Posterior cingulate gyrus (tissue), 11 donors: ENCODE measurements at places on chromosomes 16 and 17.

- DNase-seq: no peak
Observed at GRCh38 chr16:9035996-9036395, 55.4 kb upstream of the HAPSTR1 start.

DNA sequence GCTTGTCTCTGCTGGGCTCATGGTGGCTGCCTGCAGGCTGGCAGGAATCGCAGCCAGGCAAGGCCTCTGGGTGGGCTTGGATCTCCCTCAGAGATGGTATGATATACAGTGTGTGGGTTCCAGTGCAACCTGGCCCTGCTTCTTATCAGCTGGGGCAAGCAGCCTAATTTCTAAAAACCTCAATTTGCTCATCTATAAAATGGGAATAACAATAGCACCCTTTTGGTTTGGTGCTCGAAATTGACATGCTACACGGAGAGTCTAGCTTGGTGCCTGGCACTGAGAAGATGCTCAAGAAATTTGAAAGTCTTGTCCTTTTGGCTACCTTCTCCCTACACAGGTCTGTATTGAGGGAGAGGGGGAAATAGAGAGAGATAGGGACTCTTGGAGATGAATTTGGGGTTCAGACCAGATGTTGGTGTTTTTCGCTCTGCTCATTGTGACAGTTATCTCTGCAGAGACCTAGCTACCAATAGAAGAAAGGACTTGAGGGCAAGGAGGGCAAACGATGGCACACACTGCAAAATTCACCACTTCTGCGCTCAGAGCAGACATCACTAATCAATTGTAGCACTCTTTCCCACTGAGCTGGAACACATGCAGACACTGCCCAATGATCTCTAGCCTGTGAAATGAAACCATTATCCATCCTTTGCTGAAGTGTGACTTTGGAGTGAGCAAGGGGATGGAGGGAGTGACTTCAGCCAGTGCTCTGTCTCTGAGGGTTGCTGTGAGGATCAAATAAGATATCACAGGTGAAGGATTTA, 15.6 kb downstream of the BEAN1 start:
- no peak for DNase-seq

DNA sequence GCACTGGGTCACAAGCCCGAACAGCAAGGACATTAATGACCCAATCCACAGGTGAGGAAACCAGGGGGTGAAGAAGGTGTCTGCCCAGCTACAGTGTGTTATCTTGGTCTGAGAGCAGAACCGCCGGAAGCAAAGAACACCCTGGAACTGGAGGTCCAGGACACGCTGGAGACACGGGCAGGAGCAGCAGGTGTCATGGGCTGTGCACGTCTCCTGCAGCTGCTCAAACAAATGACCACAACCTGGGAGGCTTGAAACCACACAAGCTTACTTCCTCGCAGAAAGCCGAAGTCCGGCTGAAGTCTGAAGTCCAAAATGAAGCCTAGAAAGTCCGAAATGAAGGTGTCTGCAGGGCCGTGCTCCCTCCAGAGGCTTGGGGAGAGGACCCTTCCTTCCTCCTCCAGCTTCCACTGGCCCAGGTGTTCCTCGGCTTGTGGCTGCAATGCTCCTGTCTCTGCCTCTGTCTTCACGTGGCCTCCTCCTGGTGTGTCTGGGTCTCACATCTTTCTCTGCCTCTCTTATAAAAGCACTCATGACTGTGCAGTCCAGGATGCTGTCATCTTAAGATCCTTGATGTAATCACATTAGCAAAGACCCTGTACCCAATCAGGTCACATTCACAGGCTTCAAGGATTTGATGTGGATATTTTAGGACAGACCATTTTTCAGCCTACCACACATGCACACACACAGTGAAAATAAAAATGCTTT, 351.2 kb downstream of the C16orf95 start:
- no peak for DNase-seq

DNA sequence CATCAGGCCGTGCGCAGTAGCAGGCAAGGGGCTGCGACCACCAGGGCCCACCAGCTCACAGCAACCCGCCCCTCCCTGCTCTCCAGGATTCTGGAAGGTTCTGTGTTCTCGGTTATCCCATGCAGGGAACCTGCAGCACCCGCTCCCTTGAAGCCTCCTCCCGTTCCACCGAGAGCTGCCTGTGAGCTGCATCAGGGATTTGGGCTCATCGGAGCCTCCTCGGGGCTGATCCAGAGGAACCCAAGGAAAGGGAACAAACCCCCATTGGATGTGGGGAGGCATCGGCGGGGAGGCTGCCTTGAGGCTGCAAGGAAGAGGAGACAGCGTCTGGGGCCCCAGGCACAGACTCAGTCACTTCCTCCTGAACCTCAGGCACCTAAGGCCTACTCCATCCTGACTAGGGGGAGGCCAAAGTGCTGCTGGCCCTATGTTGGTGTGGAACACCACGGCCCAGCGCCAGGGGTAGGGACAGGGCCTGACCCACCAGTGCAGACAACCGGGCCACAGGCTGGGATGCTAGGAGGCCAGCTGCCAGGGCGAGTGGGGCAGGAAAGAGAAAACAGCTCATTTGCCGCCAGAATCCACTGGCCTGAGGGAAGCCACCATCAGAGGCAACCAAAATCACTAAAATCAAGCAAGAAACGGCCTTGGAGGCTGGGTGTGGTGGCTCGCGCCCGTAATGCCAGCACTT, 14.4 kb upstream of the LGALS3BP start:
- peak; percentile 8 for DNase-seq

GRCh38 chr16:84040226-84040822, 2.3 kb downstream of the SLC38A8 start:
- DNase-seq: no peak

DNA sequence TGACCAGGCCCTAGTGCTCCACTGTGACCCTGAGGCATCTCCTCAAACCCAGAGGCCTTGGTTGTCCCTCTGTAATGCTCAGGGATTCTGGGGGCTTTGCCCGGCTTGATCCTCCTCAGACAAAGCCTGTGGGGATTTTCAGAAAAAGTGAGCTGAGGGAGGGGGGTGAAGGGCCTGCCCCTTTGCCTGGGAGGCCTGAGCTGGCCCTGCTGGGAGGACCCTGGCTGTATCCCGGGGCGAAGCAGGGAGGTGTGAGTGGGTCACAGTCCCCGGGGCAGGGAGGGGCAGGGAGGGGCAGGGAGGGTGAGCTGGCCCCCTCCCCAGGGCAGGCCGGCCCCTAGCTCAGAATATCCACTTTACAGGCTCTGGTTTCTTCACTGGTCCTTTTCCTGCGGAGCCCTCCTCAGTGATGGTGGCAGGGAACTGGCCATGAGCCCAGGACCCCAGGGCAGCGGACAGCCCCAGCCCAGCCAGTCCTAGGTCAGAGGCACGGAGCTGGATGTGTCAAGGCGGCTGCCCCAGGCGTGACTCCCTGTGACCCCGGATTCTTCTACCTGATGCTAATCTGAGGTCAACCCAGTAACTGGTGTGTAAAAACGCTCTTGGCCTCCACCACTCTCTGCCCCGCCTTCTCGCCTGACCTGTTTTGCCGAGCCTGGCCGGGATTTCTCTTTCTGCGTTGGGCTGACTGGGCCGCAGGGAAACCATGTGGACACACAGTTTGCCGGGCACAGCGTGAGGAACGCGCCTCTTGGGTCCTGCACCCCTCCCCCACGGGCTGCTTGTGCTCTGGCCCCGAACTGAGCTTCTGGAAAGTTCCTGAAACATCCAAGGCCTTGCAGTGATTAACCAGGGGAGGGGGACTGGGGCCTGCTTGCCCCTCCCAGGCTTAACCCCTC, 5.8 kb upstream of the FASN start:
- peak; percentile 84 for DNase-seq

DNA sequence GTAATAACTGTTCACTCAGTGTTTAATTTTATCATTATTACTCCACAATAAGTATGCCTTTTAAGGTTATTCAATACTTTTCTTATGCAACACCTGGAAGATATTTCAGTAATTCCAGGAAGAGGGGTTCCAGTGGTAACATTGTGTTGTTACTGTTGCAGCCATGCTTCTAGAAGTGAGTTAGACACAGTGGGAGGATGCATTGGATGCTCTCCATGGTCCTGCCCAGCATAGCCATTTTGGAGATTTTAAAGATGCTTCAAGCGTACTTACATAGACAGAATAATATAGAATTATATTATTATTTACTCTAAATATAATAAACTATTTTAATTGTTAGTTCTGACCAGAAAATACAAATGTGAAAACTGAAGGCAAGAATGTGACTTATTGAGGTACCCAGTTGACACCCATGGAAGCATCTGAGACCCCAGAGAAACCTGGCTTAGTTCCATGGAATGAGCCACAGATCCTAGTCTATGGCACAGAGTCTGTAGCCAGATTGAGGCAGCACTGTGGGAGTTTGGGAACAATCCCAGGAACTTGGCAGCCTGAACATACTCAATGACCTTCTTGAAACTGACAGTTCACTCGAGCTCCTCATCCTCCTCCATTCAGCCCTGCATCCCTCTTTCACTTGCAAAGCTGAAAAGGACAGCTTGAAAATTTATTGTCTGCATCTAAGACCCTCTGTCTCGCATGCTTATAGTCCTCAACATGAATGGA, 190.1 kb upstream of the HS3ST4 start:
- DNase-seq: no peak

DNA sequence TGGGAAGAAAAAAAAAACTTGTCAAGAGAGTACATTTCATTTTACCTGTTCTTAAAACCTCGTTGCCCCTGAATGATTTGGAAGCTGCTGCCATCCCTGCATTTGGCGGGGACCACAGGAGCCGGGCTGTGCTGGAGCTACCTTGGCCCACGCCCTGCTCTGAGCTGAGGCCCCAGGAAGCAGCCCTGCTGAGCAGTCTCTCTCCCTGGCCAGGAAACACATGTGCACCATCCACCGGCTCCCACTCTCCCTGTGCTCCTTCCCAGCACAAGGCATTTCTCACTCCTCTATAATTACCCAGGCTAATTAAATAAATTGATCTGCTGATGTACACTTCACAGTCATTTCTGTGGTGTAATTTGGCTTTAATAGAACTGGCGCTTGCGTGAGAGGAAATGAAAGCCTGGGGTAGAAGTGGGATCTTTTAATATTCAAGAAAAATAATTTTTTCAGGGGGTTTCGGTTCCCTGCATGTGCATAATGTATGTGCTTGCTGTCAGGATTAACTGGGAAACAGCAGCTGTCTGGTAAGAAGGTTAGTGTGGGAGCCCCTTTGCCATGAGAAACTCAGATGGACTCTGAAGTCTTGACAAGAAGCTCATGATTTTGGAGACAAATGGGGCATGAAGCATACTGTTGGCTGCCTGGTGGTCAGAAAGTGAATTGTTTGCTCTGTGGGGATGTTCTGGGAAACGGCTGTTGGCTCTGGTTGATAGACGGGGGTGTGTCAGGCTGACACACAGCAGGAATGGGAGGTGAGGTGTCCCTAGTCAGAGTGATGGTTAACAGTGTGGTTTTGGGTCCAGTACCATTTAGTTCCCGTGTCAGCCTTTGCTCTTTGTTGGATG, 252.3 kb upstream of the EEF2KMT start:
- no peak for DNase-seq

- no peak for DNase-seq
Observed at GRCh38 chr17:47205419-47205963, 3.7 kb upstream of the MYL4 start.

- DNase-seq: no peak
Observed at GRCh38 chr17:47244697-47245096, 8.9 kb upstream of the ITGB3 start.

DNA sequence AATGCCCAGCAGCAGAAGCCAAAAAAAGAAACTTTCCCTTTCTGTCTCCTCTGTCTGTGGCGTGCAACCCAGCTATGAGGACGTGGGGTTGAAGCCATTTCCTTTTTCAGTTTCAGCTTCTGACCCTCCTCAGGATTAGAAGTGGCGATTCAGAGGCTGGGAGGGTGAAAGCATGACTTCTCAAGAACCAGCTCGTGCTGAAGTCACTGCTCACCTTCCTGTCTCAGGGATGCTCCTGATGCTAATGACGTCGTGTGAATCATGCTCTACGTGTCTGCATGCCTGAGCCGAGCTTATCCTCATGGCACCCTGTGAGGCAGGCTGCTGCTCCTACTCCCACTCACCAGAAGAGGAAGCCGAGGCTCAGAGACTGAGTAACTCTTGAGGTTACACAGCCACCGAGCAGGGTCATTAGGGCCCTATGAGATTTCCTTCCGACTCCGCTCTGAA, 5.7 kb upstream of the LPO start:
- no peak for DNase-seq

DNA sequence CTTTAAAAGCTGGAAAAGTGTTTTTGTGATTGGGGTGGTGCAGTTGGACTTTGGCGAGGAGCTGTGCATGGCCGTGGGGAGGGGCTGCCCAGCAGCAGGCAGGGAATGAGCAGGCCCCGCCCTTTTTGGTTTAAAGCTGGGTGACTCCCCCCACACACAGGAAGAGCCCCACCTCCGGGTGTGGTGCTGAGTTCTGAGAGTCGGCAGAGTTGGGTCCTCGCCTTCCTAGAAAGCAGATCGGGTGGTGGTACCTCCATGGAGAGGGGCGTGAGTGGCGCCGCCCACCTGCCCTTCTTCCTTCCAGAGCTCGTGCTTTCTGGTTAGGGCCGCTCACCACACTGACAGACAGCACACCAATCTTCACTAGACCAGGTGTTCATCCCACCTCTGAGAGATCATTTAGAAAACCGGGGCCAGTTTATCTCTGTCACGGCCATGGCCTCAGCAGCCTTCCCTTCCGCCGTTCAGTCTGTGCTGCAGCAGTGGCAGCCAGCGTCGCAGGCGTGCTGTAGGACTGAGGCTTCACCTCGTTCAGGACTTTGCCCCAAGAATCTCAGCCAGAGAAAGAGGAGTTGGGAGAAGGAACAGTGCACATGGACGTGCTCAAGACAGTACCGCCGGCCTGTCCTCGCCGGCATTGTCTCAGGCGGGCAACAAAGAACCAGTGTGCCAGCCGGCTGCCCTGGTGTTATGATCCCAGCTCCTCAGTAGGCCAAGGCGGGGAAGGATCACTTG, 144.0 kb upstream of the CHMP6 start:
- peak; percentile 81 for DNase-seq

GRCh38 chr17:10121971-10122707, 76.3 kb downstream of the GAS7 start:
- no peak for DNase-seq

GRCh38 chr17:41695954-41696757, 7.5 kb downstream of the EIF1 start:
- peak; percentile 51 for DNase-seq

DNA sequence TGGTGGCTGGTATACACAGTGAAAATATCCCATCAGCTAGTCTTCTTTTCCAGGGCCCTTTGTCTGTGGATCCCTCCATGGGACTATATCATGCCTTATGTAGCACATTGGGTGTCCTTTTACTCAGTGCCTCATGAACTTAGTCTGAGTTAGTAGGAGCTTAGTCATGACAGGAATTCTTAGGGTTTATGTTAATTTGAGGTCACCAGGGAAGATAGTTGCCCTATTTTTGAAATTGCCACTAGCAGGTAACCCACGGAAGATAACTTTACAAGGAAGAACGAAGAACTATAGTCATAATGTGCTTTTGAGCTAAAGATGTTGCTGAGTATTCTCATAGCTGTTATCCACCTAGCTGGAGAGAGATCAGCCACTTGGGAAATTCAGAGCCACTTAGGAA, 14.8 kb upstream of the PLK1 start:
- no peak for DNase-seq

GRCh38 chr17:57644326-57644725, 100.8 kb downstream of the CCDC182 start:
- no peak for DNase-seq

GRCh38 chr16:62102588-62102987, 66.3 kb upstream of the CDH8 start:
- DNase-seq: no peak

GRCh38 chr16:23301251-23302044, 654 bp upstream of the SCNN1B start:
- no peak for DNase-seq
